Pancreas (tissue), 10 donors: ENCODE measurements at places on chromosomes 12 and 14. TPM values are rescaled to one million over a fixed set of nuclear protein-coding genes. Genes with fewer than 3 reads are reported as not detected.

DNA sequence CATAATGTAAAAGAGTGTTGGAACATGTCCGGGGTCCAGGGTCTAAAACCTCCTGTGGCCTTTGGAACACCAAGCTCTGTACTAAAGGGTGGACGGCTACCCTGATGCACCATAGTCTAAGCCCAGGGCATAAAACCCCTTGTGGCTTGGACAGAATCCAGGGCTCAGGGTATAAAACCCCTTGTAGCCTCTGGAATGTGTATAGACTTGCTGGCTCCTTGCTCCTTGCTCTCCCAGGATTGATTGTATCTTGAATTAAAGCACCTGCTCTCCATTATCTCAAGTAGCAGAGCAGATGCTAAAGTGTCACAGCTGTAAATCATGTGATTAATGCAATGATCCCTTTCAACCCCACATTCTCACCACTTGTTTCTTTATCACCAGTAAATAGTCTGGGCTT, 556.5 kb downstream of the LRFN5 start:
- DNase-seq: no peak

DNA sequence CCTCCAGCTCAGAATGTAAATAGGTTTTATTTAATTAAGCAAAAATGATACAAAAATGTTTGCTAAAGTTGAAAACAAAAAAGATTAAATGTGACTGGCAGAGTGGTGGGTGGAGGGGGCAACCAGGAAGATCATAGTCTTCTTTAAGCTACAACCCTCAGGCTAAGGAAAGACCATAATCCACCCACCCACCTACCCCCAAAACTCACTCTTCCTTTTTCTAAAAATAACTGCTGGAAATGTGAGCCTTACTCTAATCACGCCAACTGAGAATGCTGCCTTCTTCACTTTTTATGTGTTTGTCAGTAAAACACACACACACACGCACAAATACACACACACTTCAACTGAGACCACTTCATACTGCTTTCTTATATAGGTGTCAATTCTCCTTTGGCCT, 230.0 kb upstream of the EGLN3 start:
- no peak for DNase-seq

DNA sequence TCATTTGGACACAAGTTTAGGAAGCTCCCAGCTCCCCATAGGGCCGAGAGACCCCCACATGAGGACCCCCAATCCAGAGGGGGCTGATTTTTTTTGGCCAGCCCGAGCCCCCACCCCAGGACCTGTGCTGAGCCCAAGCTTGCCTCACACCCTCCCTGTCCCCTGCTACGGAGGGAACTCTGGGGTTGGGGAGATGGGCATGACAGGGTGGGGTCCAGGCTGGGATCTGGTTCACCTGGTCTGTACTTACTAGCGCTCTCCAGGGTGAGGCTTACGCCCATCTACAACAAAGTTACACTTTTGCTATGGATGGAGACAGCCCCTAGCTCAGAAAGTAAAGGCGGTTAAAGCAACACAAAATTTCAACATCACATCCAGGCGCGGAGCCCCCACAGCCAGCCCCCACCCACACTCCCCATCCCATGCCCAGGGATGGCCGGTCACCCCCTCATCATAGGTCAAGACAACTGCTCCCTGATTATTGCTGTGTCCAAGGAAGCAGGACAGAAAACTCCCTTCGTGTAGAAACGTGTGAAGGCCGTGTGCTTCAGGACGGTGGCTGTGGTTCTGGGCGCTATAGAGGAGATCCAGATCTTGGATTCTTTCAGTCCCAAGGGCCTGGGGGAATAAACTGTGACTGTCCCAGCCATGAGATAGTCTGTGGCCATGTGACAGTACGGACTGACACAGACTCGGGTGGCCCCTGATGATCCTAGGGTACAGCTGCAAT, 10.7 kb downstream of the SLC25A29 start:
- DNase-seq: peak; percentile 26

- no peak for DNase-seq
Observed at GRCh38 chr12:76998908-76999556, 66.3 kb downstream of the E2F7 start.

DNA sequence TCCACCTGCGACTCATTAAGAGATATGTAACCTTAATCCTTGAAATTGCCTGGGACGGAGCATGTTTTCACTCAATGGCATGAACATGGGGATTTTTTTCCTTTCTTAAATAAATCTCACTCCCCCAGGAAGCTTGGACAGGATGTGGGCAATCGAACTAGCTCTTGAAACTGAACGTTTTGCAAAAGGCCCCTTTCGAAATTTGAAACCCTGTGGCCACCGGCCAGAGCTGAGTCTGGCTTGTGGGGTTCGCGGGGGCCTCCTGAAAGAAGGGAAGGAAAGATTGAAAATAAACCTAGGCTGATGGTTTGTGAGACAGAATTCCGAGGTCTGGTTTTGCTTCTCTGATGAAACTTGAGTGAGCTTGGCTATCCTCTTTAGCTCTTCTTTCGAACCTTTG, 101.4 kb upstream of the RTL1 start:
- DNase-seq: no peak

DNA sequence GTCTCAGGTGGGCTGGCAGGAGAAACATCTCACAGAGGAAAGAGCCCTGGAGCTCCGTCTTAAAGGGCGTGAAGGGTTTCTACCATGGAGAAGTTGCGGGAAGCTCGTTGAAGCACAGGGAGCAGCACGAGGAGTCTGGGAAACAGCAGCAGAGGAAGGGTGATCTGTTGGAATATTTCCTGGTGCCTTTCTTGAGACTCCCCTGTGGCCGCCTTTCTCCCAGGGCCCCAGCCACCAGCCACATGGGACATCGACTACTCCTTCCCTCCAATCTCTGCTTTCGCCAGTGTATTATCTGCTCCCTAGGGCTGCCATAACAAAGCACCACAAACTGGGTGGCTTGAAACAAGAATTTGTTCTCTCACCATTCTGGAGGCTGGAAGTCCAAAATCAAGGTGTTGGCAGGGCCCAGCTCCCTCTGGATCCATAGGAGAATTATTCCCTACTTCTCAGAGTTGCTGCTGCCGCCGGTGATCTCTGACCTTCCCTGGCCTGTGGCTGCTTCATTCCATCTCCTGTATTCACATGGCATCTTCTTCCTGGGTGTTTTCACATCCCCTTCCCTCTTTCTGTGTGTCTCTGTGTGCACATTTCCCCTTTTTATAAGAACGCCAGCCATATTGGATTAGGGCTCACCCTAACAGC, 152.8 kb upstream of the GSC start:
- DNase-seq: no peak

GRCh38 chr14:32478050-32478449, 149.0 kb downstream of the AKAP6 start:
- no peak for DNase-seq

The UBR7 gene
- 10.9 TPM for total RNA-seq

DNA sequence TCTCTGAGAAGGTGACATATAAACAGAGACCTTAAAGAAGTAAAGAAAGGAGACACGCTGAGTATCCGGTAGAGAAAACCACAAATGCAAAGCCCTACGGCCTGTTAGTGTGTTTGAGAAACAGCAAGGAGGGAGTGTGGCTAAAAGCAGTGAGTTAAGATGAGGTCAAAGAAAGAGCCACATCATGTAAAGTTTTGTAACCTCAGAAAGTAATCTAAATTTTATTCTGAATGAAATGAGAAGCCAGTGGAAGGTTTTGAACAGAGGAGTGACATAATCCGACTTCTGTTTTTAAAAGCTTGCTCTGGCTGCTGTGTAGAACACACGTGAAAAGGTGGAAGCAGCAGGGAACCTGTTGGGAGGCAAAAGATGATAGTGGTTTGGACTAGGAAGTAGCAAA, 32.6 kb downstream of the PPP2R5E start:
- no peak for DNase-seq

GRCh38 chr14:82366803-82367202, 833.1 kb upstream of the SEL1L start:
- DNase-seq: no peak

GRCh38 chr12:113591480-113591974, 119.9 kb upstream of the LHX5 start:
- DNase-seq: no peak

The BIN2 gene
- 6.0 TPM for total RNA-seq

DNA sequence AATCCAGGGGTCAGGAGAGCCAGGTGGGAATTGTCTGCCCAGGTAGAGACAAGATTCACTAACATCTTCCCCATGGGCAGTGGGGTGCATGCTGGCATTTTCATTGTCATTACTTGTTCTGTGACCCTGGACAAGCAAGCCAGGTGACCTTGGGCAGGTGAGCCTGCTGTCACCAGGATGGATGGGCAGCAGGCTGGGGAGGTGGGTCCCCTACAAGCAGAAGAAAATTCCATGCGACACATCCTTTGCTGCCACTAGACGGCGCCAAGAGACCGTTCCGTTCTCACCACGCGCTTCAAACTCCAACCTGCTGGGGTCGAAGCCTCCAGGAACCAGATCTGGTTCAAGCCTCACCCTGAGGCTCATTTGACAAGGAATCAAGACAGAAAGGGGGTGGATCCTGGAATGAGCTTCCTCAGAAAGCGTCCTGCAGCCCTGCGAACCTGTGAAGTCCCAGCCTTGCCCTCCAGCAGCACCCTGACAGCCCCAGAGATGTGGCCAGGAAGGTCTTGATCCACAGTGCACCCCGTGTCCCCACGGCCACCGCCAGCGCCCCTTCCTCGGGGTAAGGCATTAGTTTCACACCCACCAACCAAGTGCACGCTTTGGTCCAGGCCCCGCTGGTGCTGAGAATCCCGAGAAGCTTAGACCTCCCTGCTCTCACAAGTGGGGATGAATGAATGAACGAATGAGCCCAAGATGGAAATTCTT, 3.2 kb upstream of the DYNC1H1 start:
- DNase-seq: peak; percentile 74

GRCh38 chr12:112413855-112414625, 4.6 kb upstream of the RPL6 start:
- DNase-seq: no peak

GRCh38 chr14:58054100-58054499, 97.9 kb downstream of the ARMH4 start:
- no peak for DNase-seq

The CMAS gene
- total RNA-seq: 16.9 TPM

- no peak for DNase-seq
Observed at GRCh38 chr14:96920023-96920422, 122.8 kb downstream of the VRK1 start.

The TMEM229B gene
- total RNA-seq: 4.2 TPM

- no peak for DNase-seq
Observed at GRCh38 chr12:47370421-47370820, 290.7 kb upstream of the AMIGO2 start.

The KRT72 gene
- not detected for total RNA-seq

GRCh38 chr12:66188584-66189485, at the start of gene IRAK3:
TSS of gene IRAK3 (plus strand) at chr12:66189214. CDS start at chr12:66189300, 86 bp downstream.
- peak; percentile 44 for DNase-seq

The ZDHHC17 gene
- total RNA-seq: 24.3 TPM

DNA sequence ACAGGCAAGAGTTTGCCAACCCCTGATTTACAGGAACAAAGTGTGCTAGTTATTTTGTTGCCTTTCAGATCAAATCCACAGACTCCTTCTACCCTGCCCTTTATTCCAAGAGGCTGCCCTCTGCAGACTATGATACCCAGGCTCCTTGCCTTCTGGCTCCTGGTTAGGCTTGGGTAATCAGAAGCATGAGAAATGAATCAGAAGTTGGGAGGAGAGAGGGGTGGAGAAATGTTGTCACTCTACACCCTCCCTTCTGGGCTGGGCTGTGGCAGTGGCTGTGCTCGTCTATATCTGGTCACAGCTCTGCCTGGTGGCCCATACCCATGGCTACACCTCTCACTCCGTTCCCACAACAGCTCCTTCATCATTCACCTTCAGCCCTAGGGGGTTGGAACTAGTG, 204.6 kb upstream of the PLXNC1 start:
- DNase-seq: no peak

The VSIG10 gene
- 18.3 TPM for total RNA-seq

DNA sequence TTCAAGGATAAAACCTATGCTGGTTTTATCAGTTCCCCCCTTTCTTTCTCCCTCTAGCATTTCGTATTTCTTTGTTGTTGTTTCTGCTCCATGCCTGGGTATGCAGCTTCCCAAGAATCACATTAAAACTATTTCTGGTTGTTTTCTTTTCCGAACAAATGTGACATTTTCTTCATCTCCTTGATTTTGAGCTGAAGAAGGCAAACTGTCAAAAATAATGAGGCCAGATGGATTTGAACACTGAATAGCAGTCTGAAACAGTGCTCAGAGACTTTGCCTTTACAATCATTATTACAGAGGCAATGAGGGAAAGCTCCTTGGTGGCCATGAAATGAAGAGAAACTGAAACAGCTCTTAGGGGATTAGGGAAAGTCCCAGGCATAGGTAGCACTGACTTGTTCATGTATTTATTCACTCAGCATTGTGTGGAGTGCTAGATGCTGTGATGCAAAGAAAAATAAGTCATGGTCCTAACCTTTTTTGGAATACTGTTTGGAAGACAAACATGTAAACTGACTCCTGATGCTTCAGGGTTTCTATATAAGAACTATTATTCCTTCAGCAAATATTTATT, 319.5 kb downstream of the FUT8 start:
- DNase-seq: no peak

DNA sequence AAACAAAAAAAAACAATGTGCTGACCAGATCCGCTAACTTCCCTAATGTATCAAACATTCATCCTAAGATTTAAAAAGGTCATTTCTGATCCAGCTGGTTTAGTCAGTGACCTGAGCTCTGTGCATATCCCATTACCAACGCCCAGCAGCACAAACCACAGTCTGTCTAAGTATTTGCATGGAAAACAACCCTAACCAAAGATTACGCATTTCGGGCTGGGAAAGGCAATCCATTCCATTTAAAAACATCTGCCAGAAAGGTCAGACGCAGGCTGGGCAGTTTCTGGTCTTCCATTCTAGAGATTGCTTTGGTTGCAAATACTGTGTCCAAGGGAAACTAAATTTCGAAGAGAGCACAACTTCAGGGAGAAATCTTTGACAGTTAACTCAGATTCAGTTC, 234.9 kb downstream of the FLRT2 start:
- DNase-seq: no peak

- no peak for DNase-seq
Observed at GRCh38 chr12:99087278-99087677, 442.2 kb downstream of the APAF1 start.

The TRIM9 gene
- total RNA-seq: 0.25 TPM

DNA sequence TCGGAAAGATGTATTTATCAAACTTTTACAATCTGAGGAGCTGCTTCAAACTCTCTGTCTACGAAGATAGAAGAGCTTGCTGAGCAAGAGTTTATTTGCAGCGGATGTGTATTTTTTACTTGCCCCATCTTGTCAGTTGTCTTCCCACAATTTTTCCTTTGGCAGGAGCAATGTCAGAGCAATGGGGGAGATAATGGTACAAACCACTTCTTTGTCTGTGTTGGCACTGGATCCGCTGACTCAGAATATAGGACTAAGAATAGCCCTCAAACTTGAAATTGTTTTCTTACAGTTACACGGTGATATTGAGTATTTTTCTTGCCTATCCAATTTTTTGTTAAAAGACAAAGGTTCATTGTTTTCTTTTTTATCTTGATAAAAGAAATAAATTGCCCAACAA, 27.6 kb downstream of the HELB start:
- DNase-seq: no peak
